ENCODE measurements at places on chromosomes 11 and 22.

- DNase-seq = peak; percentile 46
Measured at GRCh38 chr22:42931421-42932196, 74.5 kb upstream of the ARFGAP3 start.

DNA sequence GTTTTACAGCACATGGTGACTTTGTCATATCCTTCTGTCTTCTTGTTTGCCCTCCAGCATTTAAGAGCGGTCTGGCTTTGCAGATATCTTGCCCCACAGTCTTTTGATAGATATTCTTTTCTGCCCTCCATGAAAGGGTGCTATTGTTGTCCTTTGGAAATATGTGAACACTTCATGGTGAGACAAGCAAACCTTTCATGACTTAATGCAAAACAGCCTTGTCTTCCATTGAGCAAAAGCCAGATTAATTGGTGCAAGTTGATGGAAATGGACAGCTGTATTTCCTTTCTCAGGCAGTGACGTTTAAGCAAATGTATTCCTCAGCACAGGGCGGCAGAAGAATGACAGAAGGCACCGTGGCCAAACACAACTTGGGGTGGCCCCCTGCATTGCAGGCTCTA lies 4.4 kb downstream of the DCPS start:
- DNase-seq = no peak

GRCh38 chr11:39990421-39990831 lies 1469.0 kb downstream of the LRRC4C start:
- no peak for DNase-seq

GRCh38 chr11:69335007-69335780 lies 41.2 kb downstream of the MYEOV start:
- DNase-seq = no peak

- DNase-seq = peak; percentile 64
Measured at GRCh38 chr11:86737737-86738136, 62.6 kb upstream of the PRSS23 start.

DNA sequence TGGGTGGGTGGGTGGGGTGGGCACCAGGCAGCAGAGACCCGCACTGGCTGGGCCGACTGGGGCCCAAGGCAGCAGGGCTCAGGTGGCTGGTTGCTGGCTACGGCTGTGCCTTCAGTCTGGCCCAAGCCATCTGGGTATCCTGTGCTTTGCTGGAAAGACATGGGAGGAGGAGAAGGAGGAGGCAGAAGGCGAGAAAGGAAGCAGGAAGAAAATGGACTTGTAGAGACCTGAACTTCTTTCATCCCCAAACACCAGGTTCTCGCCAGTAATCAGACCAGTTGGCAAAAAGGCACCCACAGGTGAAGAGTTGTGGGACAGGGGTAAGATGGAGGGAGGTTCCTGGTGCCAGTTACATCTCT lies 78.8 kb downstream of the IGLL1 start:
- no peak for DNase-seq

- no peak for DNase-seq
Measured at GRCh38 chr11:41879214-41879613, 419.8 kb upstream of the LRRC4C start.

GRCh38 chr11:107695446-107695845 lies 16.4 kb downstream of the SLN start:
- DNase-seq = no peak

- no peak for DNase-seq
Measured at GRCh38 chr11:132131961-132132360, 761.5 kb downstream of the NTM start.

GRCh38 chr22:36641902-36642640 lies 61.5 kb downstream of the CACNG2 start:
- peak; percentile 42 for DNase-seq

DNA sequence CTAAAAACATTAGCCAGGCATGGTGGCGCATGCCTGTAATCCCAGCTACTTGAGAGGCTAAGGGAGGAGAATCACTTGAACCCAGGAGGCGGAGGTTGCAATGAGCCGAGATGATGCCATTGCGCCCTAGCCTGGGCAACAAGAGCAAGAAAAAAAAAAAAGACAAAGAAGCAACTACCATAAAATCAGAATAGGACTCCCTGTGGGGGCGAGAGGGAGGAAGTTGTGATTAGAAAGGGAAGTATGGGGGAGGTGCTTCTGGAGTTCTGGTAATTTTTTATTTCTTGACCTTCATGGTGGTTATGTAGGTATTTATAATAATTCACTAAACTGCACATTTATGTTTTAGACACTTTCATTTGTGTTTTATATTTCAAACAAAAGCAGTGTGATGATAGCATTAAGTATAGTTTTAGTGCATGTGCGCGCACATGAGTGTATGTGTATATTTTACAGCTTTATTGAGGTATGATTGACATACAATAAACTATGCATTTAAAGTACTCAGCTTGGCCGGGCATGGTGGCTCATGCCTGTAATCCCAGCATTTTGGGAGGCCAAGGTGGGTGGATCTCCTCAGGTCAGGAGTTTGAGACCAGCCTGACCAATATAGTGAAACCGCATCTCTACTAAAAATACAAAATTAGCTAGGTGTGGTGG lies 43.5 kb downstream of the SIK2 start:
- no peak for DNase-seq

- peak; percentile 35 for DNase-seq
Measured at GRCh38 chr22:36220451-36220921, 18.8 kb downstream of the APOL2 start.

GRCh38 chr11:76391021-76391420 lies 9.9 kb downstream of the GVQW3 start:
- no peak for DNase-seq

- no peak for DNase-seq
Measured at GRCh38 chr11:16897470-16898061, 116.6 kb downstream of the PLEKHA7 start.

GRCh38 chr22:41862530-41863266 lies 29.8 kb downstream of the SREBF2 start:
- DNase-seq = no peak

GRCh38 chr11:128908391-128909246 lies 17.5 kb downstream of the KCNJ5 start:
- no peak for DNase-seq

DNA sequence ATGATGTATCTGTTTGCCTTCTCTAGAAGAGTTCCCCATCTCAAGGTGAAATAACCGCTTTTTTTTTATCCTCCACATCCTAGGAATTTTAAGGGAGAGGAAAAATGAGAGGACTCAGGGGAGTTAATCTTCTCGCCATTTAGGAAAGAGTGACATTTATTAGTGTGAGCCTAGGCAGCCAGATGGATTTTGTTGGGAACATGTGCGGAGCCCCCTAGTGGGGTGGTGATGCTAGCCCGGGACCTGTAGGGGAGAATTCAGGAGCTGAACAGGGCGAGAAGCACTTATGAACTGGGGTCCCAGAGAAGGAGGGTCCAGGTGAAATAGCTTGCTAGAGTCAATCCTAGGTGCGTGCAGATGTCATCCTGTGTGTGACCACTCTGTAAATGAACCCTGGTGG lies 10.7 kb downstream of the IL17RA start:
- no peak for DNase-seq

DNA sequence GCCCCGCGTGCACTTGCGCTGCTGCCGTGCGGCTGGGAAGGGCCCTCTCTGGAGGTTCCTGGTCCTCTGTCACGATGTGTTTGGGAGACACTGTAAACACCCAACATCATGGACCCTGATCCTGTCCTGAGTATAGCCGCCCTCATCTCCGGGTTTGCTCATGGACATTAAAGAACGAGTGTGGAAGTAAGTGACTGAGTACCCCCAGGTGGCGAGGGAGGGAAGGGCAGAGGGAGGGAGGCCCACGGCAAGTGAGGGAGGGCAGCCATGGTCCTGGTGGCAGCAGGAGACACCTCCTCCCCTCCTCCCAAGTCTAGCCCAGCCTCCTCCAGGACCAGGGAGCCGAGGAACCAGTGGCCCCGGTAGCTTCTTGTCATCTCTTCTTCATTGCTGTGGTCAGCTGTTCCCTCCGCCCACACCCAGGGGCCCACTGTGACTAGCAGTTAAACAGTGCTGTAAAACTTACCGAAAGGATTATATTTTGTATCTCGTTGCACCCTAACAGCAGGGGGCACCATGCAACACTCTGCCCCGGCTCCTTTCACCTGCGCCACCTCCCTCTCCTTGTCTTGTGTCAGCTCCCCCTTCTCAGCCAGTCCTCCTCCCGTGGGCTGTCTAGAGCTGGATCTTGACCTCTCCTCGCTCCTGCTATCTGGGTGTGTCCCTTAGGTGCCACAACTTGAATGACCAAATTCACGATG lies 566.5 kb upstream of the B3GAT1 start:
- no peak for DNase-seq

- DNase-seq = no peak
Measured at GRCh38 chr11:74084796-74085541, 76.1 kb upstream of the UCP3 start.

DNA sequence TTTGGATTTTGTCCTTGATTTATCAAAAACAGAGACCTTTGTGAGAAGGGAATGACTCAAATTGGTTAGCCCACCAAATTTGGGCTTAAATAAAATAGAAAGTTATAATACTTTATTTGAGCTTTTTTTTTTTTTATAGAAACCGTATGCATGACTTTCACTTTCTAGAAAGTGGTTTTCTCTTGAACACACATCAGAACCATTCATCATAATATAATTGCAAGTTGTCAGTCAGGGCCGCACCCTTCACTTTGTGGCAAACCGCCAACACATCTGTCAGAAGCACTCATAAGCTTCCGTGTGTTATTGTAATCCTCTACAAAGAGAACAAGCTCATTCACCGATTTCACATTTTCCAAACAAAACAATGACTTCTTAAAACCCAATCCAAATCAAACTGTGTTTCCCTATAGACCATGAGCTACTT lies 76.1 kb downstream of the SOX6 start:
- no peak for DNase-seq

DNA sequence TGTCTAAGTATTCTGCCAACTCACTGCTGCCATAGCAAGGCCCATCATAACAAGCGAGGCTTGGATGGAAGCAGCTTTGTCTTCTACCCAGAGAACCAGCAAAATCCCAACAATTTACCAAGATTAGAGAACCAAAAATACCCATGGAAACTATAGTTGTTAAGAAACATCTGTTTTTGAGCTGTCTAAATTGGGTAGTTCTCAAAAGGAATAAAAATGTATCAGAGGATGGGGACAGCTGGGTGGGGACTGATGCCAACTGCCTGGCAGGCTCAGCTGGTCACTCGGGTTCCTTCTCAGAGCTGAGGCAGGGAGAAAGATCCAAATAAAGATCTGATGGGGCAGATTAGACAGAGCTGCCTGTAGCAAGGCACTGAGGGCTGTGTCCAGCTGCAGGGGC lies 85.9 kb upstream of the GRK3 start:
- DNase-seq = no peak

DNA sequence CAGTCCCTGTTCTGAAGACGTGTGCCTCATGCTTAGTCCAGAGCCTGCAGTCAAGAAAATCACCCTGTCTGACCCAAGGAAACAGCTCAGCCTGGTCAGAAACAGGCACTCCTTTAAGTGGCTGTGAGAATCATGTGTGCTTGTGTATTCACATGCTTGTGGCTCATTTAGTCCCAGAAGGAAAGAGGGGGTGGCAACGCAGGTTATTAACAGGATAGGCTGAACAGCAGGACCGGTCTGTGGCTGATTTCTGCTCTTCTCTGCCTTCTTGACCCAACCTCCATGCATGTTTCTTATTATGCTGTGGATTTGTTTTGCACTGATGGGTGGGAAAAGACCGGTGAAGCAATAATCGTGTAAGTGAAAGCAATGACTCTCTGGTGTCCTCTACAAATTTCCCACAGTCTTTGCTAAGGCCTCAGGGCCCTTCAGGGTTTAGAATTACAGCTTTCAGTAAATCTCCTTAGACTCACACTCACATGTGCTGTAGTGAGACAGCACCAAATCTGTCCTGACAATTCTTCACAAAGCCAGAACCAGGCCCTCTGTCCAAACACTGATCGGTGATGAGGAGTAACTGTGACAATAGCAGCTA lies 288.1 kb downstream of the ETS1 start:
- DNase-seq = peak; percentile 69

DNA sequence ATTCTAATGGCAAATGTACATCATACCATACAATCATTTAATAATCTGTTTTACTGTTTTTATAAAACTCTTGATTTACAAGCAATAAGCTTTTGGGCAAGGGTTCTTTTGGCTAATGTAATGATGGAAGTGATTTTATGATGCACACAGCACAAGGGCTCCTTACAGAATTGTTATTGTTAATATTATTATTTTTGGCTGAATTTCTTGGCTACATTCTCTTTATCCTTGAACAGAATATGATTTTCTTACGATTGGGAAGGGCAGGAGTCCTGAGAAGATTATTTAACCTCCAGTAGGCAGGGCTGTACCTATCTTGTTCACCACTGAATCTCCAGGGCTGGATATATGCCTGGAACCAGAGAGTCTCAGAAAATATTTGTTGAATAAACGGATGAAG lies 70.4 kb upstream of the ARHGAP20 start:
- DNase-seq = no peak

GRCh38 chr11:44943118-44943517 lies 7.6 kb downstream of the TP53I11 start:
- DNase-seq = no peak

DNA sequence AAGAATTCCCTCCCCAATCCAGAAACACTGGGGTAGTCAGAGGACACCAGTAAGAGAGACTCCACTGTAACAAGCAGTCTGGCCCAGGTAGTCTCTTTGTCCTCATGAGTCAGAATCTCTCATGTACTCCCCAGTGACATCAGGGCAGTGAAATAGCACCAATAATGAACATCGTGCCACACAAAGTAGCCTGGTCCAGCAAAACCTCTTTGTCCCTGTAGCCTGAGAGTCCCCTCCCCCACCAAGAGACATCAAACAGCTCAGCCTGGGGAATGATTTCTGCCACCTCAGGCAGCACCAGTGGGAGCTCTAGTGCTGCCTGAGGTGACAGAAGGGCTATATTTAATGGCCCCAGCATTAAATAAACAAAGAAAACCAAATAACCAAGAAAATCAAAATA lies 88.1 kb downstream of the SBF2 start:
- DNase-seq = no peak

- no peak for DNase-seq
Measured at GRCh38 chr22:19995611-19996339, 20.8 kb downstream of the ARVCF start.

DNA sequence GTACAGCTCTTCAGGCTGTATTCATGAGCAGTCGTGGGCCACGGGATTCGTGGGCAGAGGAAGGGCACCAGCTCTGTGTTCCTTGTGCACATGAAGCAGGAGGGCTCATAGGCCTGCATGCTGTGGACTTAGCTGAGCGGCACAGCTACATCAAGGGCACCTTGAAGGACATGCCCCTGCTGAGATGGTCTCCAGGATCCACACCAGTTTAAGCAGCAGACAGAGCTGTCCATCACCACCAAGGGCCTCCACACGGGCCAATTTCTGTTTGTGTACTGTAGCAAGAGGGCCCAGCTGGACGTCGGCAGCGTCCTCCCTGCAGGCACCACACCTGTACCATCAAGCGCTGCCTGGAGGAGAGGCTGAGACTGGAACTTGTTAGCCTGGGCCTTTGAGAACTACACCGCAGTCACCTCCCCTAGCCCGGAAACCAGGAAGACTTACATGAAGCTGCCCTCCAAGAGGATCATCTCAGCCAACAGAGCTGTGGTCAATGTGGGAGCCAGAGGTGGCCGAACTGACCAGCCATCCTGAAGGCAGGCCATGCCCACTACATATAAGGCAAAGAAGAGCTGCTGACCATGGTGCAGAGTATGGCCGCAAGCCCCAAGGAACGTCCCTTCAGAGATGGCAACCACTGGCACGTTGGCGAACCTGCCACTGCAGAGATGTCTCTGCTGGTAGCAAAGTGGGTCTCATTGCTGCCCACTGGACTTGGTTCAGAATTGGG lies 32.7 kb upstream of the GNB1L start:
- no peak for DNase-seq

- DNase-seq = no peak
Measured at GRCh38 chr11:65722261-65722660, 1.7 kb upstream of the RNASEH2C start.
